ENCODE measurements at places on chromosomes 6 and 20.

- no peak for DNase-seq
These were observed 9.4 kb upstream of the STXBP5 start for GRCh38 chr6:147194652-147195411.

DNA sequence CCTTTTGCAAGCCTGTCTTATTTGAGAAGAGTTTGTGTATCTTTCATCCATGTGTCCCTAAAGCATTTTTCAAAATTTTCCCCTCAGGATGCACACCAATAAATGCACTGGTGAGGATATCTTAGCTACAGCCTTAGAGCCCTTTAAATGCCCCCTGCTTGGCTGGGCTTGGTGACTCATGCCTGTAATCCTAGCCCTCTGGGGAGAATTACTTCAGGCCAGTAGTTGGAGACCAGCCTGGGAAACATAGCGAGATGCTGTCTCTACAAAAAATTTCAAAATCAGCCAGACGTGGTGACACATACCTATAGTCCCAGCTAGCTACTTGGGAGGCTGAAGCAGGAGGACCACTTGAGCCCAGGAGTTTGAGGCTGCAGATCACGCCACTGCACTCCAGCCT lies 33.8 kb upstream of the PLCB4 start:
- no peak for DNase-seq

- no peak for DNase-seq
These were observed 118.8 kb downstream of the COL19A1 start for GRCh38 chr6:69985180-69985579.

- no peak for DNase-seq
These were observed 936.7 kb upstream of the CITED2 start for GRCh38 chr6:140311146-140311545.

DNA sequence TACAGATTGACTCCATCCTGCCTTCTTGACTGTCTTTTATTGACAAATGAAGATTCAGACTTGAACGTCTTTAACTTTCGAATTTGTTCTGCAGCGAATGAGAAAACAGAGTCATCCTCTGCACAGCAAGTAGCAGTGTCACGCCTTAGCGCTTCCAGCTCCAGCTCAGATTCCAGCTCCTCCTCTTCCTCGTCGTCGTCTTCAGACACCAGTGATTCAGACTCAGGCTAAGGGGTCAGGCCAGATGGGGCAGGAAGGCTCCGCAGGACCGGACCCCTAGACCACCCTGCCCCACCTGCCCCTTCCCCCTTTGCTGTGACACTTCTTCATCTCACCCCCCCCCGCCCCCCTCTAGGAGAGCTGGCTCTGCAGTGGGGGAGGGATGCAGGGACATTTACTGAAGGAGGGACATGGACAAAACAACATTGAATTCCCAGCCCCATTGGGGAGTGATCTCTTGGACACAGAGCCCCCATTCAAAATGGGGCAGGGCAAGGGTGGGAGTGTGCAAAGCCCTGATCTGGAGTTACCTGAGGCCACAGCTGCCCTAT lies 12.2 kb downstream of the BRD2 start:
- DNase-seq, result no peak

DNA sequence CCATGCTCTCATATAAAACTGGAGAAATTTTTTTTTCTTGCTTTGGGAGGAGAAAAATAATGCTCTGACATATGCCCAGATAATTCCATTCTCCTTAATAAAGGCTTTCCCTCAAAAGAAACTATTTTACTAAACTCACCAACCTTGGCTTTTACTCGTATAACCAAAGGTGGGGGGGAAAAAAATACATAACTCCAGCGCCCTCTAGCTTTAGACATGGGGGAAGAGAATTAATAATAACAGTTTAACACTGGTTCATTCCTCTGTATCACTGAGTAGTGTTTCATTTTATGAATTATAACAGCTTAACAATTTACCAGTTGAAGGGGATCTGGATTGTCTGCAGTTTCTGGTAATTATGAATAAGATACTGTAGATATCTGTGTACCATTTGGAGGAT lies 1226.1 kb downstream of the GRIK2 start:
- DNase-seq, result no peak

DNA sequence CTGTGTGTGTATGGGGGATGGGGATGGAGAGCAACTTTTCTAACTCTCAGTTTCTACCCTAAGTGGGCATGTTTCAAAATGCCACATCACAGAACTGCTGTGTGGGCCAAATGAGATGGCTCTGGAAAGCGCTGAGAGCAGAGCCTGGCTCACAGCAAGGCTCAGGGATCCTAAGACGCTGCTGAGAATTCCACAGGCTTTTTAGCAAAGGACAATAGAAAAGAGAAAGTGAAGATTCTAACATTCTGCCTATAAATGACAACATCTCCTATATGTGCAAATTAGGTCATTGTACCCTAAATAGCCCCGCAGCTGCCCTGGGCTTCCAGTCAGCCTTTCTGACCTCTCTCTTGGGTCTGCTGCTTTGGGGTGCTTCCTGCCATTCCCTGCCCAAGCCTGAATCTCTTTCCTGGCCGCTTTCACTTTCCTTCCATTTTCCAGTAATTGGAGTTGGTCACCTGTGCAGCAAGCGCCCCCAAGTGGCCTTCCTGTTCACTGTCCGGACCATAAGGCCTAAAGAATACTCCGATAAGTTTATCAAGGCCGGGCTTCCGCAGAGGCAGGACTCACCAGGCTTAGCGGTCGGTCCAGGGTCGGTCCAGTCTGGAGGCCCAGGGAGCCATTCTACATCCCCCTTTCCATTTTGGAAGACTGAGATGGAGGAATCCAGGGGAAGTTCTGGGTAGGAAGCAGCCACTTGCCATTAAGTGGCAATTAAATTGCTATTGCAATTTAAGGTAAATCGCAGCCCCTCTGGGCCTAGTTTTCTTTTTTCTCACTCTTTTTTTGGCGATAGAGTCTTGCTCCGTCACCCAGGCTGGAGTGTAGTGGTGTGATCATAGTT lies 6.7 kb upstream of the DDR1 start:
- DNase-seq, result peak; percentile 89

DNA sequence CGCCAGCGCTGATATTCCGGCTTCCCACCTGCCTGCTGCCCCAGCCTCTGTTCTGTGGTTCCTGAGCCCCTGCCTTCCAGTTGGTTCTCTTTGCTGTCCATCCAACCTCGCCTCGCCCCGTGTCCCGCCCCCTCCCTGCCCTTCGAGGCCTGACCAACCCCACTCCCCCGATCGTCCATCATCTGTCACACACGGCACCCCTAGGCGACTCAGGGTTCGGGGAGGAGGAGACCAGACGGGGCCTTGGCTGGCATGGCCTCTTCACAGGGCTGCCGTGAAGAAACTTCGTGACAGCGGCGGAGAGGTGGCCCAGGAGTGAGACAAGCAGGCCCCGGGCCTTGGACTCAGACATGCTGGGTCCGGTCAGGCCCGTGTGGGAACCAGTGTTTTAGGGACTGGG lies 226.1 kb downstream of the QKI start:
- no peak for DNase-seq

DNA sequence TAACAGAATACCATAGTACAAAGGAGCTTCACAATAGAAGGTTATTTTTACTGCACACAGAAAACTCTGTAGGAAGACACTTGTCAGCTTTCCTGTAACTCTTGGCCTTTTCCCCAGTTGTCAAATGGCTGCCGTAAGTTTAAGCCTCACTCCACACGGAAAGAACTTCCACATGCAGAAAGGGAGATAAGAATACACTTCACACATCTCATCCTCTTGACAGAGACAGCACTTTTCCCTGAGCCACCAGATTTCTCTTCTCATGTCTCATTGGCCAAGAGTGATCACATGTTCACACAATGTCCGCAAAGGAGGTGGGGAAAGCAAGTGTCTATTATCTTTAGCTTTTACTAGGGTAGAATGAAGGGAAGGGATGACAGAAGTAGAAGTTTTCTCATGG lies 540.7 kb downstream of the HAO1 start:
- no peak for DNase-seq

- DNase-seq, result no peak
These were observed 1.0 kb downstream of the SALL4 start for GRCh38 chr20:51801122-51801822.

- DNase-seq, result no peak
These were observed 166.7 kb downstream of the HAO1 start for GRCh38 chr20:7773511-7773910.

GRCh38 chr20:4471221-4471620 lies 250.5 kb upstream of the PRND start:
- no peak for DNase-seq

- DNase-seq, result no peak
These were observed 31.3 kb upstream of the AFDN start for GRCh38 chr6:167795321-167795811.

- no peak for DNase-seq
These were observed 58.3 kb downstream of the TENT5A start for GRCh38 chr6:81694207-81694606.

GRCh38 chr6:44001318-44002066 lies 125.8 kb downstream of the MRPL14 start:
- DNase-seq, result no peak

GRCh38 chr20:36792422-36792821 lies 18.9 kb upstream of the DSN1 start:
- DNase-seq, result no peak

DNA sequence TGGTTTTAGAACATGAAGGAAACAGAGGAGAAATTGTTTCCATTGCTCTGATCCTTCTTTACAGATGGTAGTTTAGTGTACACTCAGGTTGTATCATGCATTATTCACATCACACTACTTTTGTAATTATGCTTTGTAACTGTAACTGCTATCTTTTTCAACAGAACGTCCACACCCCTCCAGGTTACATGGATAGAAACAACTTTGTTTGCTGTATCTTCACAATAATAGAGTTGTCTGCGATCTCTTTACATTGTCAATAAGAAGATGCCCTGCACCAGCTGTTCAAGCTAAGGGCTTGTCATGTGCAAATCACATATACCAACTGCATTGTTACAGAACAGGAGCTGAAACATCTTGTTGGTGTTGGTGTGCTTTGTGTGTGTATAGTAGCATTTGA lies 67.9 kb upstream of the MAP7 start:
- no peak for DNase-seq

DNA sequence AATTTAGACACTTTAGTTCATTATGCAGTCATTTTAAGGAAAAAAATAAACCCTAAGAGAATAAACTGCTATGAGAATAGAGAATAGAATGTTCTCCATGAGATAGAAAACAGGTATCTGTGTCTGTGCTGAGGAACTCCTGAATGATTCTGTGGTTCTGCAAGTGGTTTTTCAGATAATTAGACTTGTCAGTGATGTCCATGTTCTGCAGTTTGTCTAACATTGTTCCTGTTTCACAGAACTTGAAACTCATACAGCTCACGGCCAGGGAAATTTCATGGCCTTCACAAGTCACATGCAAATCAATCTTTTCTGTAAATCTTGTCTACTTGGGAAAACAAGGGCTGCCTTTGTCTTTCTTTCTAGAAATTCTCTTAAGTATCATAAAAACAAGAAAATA lies 73.4 kb upstream of the HMGCLL1 start:
- no peak for DNase-seq

DNA sequence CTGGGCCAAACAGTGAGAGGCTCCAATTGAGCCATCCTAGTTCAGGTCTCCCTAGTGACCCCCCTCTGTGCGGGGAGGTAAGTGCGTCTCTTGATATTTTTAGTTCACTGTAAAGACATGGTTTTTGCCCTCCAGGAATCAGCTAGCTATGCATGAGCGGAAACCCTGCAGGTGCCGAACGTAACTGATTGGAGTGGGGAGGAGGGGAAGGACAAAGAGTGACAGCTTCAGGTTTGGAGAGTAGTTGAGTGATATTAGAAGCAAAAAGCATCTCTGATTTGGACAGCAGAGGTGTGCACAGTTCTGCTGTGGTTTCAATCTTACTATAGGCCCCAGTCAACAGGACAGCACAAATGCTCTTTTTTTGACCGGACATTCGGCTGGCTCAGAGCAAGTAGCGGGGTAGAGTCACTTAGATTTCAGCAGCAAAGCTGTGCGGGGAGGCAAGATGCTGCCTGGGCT lies 31.8 kb downstream of the TBC1D7 start:
- DNase-seq, result no peak
